NCI-H1930 (cell line): ENCODE measurements at places on chromosomes 2 and 18.
A peak's percentile ranks its signal among the peaks of the same experiment; 100 is the strongest.

DNA sequence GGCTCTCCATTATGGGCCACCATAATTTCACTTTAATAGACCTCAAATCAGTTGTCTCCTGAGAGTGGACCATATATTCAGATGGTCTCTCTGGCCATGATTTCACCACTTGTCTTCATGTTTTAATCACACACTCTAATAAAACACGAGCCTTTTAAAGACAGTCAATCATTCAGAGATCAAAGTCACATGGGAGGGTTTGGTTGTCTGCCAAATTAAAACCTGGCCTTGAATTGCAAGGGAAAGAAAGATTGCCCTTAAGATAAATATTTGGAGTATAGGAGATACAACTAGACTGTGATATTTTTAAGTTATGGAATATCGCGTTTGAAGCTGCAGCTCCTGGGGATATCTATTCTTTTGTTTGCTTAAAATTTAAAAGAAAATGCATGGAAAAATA, 377.8 kb upstream of the DDX18 start:
- no peak for DNase-seq

- no peak for DNase-seq
Measured at GRCh38 chr2:30278419-30278818, 47.1 kb downstream of the LBH start.

GRCh38 chr2:239341146-239341732, 59.6 kb downstream of the HDAC4 start:
- DNase-seq, result no peak

DNA sequence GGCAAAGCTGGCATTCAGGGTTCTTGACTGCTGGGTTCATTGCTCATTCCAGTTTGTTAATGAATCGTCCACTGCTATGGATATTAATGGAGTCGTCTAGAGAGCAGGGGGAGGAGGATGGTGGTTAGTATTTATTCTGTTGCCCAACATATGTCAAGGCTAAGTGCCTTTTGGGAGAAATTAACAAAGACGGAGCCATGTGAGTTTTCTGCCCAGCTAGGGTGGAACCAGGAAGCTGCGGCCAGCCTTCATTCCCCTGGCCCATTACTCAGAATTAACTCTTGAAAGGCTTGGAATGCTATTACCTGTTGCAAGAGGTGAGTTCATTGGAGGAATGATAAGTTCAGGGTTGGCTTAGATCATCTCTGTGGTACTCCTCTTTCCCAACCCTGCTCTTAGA, 19.3 kb downstream of the IGFBP2 start:
- no peak for DNase-seq

DNA sequence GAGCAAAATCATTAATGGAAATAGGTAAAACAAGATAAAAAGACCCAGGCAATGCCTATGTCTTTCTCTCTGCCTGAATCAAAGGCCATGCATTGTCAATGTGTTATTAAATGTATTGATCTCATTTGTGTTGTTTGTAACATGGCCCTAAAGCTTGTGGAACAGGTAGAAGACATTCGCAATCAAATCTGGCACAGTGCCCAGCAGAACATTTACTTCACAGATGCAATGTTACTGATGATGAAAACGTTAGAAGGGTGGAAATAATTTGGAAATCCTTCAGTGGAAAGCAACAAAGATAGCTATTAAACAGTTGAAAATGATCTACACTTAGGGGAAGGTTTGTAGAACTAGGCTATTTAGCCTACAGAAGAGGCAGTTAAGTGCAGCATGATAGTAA, 368.2 kb downstream of the EPHA4 start:
- peak; percentile 20 for DNase-seq

DNA sequence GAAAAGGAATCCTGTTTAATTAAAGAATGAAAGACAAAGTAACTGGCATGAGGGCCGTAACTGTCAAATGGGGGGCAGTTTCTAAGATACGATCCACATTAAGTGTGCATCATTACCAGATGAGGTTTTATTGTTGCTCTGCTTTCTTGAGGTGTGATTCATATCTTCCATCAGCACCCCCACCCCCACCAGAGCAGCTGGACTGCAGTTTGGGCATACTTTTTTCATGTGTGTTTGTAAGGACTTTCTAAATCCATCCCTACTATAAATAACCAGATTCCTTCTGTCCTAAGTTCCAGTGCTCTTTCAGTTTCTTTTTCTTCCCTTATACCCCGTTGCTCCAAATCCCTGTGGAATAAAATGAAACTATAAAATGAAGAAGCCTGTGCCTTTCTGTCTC, 142.1 kb downstream of the CDCA7 start:
- DNase-seq, result no peak

GRCh38 chr18:42426496-42427015, 471.5 kb downstream of the PIK3C3 start:
- no peak for DNase-seq

DNA sequence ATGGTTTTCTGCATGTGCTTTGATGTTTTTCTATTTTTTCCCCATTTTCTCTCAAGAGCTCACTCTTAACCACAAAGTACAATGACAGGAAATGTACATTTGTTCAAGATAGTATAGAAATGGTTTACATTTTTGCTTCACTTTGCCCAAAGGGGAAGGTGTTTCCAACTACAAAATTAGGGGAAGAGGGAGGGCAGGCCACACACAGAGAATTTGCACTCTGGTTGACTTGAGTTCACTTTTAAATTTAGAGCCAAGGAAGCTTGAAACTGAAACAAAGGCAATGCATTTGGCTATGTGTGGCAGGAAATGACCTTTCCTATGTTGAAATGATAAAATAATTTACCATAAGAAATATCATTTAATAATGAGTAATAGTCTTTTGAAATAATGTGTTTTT, 19.1 kb upstream of the VIT start:
- DNase-seq, result no peak

DNA sequence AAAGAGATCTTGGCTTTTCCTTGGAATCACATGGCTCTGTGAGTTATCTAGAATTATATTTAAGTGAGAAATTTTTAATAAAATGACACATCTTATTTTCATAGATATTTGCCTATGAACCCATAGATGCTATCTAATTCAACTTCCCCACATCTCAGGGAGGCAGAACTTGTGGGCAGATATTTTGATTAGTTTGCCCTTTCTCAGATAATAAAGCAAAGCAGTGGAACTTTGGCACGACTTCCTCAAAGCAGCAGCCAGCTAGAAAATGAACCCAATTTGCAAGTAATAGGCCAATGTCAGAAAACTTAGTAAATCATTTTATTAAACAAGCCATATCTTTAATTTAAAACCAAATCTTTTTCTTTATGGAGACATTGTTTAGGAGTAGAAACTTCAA, 32.7 kb downstream of the RAB27B start:
- no peak for DNase-seq

GRCh38 chr2:95274291-95275150, at the start of gene PROM2:
Gene PROM2, plus strand, starts transcription at chr2:95274449. Its CDS starts 137 bp downstream, at chr2:95274586.
- no peak for DNase-seq

- DNase-seq, result no peak
Measured at GRCh38 chr18:58567453-58568196, 61.3 kb downstream of the ALPK2 start.

GRCh38 chr2:62199392-62200125, 3.6 kb downstream of the B3GNT2 start:
- DNase-seq, result peak; percentile 54

GRCh38 chr2:182636699-182637098, 79.4 kb upstream of the DNAJC10 start:
- DNase-seq, result no peak

DNA sequence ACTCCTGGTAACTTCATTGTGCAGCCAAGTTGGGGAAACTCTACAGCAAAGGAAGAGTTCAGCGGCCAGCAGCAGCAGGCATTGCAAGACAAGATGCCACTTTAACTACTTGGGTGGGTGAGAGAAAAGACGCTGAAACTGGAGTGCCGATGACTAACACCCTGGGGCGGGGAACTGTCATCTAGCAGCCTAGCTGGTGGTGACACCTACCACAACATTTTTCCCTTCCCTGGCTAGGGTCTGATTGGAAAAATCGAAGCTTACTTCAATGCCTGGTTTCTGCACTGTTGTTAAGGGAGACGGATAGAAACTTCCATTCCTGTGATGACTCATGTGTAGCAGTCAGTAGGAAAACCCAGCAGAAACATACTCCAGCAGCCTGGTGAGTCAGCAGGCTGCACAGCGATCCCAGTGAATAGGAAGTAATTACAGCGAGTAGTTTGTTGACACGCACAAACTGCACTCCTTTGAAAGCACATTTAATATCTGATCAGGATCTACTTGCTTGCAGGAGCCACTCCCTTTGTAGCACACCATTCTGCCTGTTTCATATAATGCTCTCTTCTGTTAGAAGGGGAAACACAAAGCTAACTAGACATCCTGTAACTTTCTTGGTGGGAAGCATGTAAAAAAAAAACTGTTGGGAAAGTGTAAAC, 62.1 kb upstream of the MAPRE2 start:
- peak; percentile 38 for DNase-seq

DNA sequence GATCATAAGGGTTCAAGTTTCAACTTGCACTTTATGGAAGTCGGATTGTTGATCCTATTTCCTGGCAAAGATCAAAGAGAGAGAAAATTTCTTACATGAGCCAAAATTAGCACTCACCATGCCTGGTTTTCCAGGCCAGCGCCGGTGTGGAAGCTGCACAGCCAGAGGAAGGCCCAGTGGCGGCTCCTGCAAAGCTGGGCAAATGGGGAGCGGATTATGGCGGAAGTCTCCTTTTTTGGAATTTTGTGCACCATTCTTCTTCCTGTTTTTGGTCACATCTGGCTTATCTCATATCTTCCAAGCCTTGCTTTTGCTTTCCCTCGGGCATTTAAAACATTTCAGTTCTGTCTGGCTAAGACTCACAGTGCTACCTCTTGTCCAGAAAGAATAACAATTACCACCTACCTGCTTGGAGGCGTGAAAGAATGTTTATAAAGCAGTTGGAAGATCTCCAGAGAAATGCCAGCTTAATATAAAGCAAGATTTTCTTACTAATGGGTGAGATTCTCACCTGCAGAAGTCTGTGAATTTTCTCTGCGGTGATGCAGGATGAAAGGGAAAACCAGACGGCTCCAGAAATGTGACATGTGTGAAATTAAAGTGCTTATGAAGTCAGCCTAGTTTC, 94.3 kb downstream of the ASAP2 start:
- DNase-seq, result no peak

DNA sequence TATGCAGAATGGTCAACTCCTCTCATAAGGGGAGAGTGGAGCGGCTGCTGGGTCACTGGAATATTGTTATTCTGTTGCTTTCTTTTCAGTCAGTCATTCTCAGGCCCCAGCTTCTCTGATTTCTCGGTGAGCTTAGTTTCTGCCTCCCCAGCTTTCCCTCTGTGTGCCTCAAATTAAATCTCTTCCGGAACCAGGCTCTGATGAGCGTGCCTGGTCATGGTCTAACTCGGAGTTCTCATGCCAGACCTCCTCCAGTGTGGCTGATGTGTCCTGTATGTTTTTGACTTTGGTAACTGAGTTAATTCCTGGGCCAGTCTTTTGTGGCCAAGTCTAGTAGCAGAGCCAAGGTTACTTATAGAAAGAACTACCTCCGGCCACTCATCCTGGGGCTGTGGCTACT, 4.9 kb upstream of the STK11IP start:
- DNase-seq, result no peak
